ENCODE measurements at places on chromosomes 2 and 18.

GRCh38 chr18:54880395-54881105 is 52.3 kb downstream of the RAB27B start:
- H3K27ac ChIP-seq: no peak overlapping the region
- no peaks in the 10 kb centered on the region for H3K27me3 ChIP-seq
- H3K4me1 ChIP-seq: no peaks in the 10 kb centered on the region
- no peak overlapping the region for H3K4me3 ChIP-seq

- H3K4me1 ChIP-seq: peaks cover 49% of the 10 kb centered on the region
- H3K36me3 ChIP-seq: no peaks in the 10 kb centered on the region
- peak; percentile 37 for DNase-seq
- no peaks in the 10 kb centered on the region for H3K27me3 ChIP-seq
- no peak overlapping the region for H3K4me3 ChIP-seq
- H3K27ac ChIP-seq: peak overlapping the region; percentile 38
Measured at GRCh38 chr2:69770193-69770702, 28.3 kb downstream of the ANXA4 start.

DNA sequence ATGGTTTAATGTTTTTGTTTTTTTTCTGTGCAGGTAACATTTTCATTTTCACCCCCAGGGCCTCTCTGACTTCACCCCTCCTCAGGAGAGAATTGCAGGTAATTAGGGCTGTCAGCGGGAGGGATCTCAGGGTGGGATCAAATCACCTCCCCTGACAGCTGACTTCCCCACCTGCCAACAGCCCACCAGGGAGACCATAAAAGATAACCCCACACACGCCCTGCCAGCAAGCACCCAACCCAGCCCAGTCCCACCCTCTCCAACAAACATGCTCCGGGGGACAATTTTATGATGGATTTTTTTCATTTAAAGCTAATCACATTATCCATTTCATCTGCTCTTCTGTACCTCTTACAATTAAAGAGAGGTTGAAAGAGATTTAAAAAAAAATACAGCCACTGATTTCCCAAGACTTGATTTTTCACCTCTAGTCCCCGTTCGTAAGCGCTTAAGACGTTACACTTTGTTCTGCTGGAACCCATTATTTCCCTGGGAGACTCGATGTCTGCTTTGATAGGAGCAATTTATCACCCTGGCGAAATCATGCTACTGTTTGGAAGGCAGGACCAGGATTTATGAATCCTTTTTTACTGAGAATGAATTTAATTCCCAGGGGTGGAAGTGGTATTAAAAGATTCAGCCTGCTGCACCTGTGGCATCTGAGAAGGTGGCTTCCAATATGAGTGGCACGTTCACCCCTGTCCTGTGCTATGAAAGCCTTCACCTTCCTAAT is 232.9 kb upstream of the ID2 start:
- peaks cover 2% of the 10 kb centered on the region for H3K27me3 ChIP-seq
- H3K4me3 ChIP-seq: no peak overlapping the region
- H3K4me1 ChIP-seq: peaks cover 10% of the 10 kb centered on the region
- no peaks in the 10 kb centered on the region for H3K36me3 ChIP-seq
- DNase-seq: no peak
- no peak overlapping the region for H3K27ac ChIP-seq

- H3K36me3 ChIP-seq: peaks cover 14% of the 10 kb centered on the region
- H3K27me3 ChIP-seq: no peaks in the 10 kb centered on the region
- H3K4me1 ChIP-seq: peaks cover 35% of the 10 kb centered on the region
- no peak overlapping the region for H3K27ac ChIP-seq
Measured at GRCh38 chr2:47842846-47843245, 59.9 kb downstream of the MSH6 start.

GRCh38 chr2:51718881-51719280 is 686.9 kb upstream of the NRXN1 start:
- no peaks in the 10 kb centered on the region for H3K4me1 ChIP-seq
- H3K36me3 ChIP-seq: no peaks in the 10 kb centered on the region
- no peak overlapping the region for H3K27ac ChIP-seq
- no peak for DNase-seq

Data from activated CD4-positive, alpha-beta T cell treated with anti-CD3 and anti-CD28 coated beads for 36 hours (primary cell).